ENCODE measurements at places on chromosomes 3 and 15.

GRCh38 chr3:100710261-100710968 is 1.1 kb downstream of the TFG start:
- no peak for ATAC-seq

DNA sequence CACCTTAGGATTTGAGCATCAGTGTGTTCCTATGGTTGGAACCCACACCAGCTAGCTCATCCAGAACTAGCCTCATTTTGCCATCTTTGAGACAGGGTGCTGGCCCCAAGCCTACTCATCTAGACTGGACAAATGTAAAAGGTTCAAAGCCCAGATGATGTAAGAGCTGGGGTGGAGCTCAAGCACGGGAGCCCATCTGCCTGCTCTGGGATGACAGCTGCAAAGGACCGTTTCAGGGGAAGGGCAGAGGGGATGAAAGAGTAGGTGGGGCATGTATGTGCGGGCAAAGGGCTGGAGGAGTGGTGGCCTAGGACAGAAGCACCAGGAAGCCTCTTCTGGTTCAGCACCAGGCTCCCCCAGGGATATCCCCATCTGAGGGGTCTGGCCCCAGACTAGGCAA is 15.8 kb downstream of the CLK3 start:
- ATAC-seq, result no peak

GRCh38 chr3:52046186-52046901 is 10.0 kb downstream of the DUSP7 start:
- peak; percentile 33 for ATAC-seq

DNA sequence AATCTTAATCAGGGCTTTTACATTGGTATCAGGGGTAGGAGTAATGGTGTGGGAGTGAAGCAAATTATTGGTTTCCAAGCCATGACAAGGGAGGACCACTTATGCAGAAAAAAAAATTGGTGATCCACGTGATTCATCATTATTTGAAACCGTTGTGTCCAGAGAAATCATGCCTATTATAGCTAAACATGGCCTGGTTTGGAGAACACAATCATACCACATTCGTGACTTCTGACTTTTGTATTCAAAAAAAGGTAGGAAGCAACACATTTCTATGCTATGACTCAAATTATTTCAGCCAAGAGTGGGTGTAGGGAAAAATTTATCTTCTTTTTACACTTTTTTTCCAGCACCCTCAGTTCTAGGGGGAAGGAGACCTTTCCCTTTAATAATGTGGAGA is 924.3 kb upstream of the GBE1 start:
- no peak for ATAC-seq

- ATAC-seq, result no peak
Measured at GRCh38 chr3:115165701-115166100, 18.6 kb upstream of the ZBTB20 start.

DNA sequence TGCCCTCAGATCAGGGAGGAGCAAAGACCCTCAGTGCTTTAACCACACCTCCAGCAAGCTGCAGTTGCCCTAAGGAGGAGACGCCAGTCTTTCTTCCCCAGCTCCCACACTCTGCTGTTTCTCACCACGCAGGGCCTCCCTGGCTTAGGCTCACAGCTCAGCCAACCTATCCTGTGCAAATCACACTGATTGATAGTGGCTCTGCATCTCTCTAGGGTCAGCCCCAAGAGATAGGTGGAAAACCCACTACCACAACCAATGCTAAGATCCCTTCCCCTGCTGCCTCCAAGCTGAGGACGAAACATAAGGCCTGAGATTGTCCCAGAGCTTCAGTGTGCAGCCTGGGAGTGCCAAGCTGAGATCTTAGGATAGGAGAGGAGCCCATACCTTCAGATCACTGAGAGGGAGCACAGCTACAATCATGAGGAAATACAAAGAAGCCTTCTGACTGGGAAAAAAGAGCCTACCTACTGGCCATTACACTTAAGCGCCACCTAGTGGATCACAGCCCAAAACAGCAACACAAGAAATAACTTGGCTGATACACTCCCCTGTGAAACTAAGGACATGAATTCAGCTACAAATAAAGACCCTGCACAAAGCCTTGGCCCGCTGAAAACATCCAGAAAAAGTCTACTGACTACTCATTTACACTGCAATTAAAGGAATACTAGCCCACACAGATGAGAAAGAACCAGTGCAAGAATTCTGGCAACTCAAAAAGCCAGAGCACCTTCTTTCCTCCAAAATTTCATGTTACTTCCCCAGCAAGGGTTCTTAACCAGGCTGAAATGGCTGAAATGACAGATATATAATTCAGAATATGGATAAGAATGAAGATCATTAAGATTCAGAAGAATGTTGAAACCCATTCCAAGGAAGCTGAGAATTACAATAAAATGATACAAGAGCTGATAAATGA is 271.5 kb upstream of the DCBLD2 start:
- ATAC-seq, result no peak

DNA sequence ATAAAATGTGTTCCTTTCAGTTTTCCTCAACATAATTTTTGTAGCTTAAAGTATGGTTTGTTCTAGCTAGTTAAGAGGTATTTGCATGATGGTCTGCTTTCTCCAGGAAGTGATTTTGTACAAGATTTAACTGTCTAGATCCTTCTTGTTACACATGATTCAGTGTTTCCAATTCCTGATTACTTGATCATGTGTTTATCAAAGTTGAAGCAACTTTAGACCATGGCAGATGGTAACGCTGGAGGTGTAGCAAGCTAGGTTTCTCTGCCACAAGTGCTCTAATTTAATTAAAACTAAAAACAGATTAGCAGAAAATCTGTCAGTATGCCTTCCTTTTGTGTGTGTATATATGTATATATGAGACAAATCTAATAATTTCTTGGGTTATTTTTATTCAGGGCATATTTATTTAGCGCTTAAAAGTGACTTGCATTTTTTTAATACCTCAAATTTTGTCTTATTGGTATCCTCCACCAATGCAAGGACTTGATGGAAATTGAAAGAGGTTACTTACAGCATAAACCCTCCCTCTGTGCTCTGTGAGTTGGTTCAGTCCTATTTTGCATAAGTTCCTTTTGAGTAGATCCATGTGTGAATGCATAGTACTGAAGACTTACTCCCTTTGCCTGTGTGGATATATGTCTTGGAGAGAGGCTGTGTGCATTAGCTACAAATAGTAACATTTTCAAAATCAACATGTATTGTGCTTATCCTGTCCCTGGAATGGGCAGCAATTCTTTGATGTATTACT is 157.3 kb upstream of the CGNL1 start:
- no peak for ATAC-seq
